Dorsolateral prefrontal cortex (tissue), 122 donors: ENCODE measurements at places on chromosomes 7 and 10.

- no peak for DNase-seq
Observed at GRCh38 chr10:7519351-7519750, 108.5 kb upstream of the SFMBT2 start.

DNA sequence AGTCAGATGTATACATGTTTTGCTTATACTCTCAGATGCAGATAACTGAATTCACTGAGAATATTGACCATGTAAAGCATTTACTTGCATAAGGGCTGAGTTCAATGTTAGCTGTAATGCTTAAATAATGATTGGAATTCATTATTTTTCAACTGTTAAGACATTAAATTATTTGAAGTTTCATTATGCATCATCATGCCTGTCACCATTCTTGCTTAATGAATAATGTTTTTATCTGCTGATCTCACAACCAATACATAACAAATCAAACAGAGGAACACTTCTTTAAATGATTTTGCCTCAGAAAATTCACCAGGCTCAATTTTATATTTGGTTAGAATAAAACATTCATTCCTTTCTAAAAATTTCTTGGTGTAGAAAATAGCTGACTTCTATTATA lies 233.4 kb downstream of the GPR37 start:
- no peak for DNase-seq

GRCh38 chr10:89668386-89669071 lies 23.5 kb upstream of the PANK1 start:
- DNase-seq = no peak

DNA sequence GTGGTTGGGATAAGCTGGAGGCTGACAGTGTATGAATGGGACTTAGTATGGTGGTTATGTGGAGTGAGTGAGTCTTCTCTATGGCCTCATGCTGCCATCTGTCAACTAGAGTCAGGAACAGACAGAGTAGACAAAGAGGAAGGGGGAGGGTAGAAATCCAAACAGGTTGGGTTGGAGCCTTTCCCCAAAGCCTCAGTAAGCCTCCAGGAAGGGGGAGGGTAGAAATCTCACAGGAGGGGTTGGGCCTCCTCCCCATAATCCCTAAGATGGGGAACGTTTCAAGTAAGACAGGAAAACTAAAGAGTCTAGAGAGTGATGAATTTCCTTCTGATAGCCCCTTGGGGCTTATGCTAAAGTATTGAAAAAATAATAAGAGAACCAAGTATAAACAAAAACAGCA lies 2.0 kb upstream of the AKR1B15 start:
- DNase-seq = no peak

DNA sequence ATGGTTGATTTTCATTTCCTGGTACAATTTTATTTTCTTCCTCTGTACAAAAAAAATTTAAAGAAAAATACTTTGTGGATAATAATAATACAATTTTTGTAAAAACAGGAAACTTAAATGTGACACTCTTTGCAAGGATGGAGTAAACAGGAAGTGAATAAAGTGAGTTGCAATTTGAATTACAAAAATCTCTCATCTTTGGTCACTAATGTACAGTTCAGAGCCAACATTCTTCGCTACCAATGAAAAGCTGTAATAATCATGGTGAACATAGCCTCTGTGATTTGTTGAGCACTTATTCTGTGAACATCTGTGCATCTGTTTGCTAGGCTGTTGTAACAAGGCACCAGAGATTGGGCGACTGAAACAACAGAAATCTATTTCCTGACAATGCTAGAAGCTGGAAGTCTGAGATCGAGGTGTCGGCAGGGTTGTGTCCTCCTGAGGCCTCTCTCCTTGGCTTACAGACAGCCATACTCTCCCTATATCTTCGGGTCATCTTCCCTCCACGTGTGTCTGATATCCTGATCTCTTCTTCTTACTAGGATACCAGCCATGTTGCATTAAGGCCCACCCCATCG lies 295.3 kb upstream of the KLF6 start:
- no peak for DNase-seq

DNA sequence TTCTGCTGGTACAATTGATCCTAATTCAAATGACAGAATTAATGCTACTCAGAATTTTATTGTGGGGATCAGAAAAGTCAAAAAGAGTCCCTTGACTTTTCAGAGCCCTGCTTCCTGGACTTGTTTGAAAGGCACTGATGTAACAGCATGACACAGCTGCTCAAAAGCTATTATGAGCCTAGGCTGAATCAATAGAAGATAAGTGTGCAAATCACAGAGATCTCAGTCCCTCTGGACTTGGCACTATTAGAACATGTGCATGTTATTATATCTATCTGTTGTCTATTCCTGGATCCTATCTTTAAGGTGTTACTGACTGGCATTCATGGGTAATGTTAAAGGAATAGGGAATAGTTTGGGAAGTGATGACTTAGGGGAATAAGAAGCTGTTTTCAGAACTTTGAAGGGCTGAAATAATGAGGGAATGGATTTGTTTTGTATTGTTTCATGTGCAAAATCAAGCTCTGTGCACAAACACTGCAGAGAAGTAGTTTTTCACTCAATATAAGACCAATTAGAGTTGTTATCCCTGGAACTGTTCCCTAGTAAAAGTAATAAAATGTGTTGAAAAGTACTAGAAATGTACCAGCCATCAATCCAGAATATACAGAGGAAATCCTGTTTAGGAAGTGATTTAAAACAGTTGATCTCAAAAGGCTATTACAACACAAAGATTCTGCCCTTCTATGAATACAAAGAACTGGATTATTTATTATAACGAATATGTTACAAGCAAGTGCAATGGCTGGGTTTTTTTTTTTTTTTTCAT lies 814.9 kb upstream of the C7orf33 start:
- no peak for DNase-seq

DNA sequence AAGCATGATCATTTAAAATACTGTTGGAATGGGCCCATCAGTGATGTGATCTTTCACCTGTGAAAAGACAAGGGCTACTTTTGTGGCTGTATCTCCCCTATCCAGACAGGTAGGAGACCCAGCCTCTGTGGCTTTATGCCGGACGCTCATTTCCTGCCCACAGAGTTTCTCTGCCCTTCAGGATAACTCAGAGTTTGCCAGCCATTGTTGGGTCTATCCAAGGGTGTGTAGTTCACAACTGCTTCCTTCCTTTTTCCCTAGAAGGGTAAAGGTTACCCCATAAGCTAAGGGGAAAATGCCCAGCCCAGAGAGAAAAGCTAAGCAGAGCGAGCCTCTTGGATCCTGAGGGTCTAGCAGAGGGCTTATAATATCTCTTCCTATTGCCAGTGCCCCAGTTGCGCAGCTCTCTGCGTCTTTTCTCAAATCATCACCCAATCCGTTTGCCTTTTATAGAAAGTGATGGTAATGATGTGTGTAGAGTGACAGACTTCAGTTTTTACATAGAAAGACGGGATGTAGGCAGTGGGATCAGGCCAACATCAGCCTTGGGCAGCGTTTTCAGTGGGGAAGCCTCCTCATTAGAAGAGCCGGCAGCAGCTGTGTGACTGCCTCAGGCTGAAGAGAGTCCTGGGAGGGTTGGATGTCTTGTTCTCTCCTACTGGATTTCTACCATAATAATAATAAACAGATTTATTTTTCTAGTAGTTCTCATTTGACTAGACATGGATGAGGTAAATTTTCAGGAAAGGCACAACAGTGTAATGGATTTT lies 80.5 kb downstream of the MET start:
- no peak for DNase-seq

GRCh38 chr10:132517951-132518521 lies 19.6 kb upstream of the INPP5A start:
- no peak for DNase-seq
